Cardiac septum (tissue), 1 donor: ENCODE measurements at places on chromosomes 7 and 10.

GRCh38 chr10:132145521-132146185 is 41.1 kb upstream of the DPYSL4 start:
- peak; percentile 70 for DNase-seq

DNA sequence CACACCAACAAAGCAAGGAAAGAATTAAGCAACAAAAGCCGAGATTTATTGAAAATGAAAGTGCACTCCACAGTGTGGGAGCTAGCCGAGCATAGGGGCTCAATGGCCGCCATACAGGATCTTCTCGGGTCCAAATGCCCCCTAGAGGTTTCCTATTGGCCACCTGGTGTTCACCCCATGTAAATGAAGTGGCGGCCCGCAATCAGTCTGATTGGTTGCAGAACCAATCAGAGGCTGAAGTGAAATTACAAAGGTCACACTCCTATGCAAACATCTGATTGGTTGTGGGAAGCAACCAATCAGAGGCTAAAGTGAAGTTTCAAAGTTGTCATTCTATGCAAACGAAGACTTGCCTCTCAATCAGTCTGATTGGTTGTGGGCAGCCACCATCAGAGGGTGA is 61.8 kb upstream of the SLC35B4 start:
- DNase-seq, result no peak

GRCh38 chr10:104232613-104233102 is 494 bp upstream of the CFAP43 start:
- DNase-seq, result no peak

DNA sequence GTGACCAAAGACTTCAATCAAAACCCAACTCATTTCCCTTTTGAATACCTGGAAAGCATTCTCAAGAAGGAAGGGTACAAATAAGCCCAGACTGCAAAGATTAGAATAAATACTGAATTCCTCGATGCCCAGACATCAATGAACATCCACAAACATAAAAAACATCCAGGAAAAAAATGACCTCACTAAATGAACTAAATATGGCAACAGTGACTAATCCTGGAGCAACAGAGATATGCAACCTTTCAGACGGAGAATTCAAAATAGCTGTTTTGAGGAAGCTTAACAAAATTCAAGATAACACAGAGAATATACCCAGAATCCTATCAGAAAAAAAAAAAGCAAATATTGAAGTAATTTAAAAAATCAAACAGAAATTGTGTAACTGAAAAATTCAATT is 43.2 kb downstream of the PCLO start:
- DNase-seq, result no peak

DNA sequence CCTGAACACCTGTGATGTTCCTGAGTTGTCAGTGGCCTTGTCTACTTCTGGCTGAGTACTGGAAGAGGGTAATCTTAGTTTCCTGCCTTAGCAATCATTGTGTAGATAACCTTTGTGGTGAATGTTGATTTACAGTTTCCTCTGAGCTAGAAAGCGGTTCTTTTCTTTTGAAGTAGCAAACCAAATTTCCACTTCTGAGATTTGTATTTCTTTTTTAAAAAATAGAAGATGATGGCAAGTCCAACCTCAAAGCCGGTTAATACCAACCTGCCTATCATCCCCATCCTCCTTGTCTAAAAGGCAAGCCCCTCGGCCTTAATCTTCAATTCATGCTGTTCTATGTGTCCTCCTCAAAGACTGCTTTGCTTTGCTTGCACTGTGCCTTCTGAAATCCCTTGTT is 12.5 kb upstream of the PALS2 start:
- no peak for DNase-seq

DNA sequence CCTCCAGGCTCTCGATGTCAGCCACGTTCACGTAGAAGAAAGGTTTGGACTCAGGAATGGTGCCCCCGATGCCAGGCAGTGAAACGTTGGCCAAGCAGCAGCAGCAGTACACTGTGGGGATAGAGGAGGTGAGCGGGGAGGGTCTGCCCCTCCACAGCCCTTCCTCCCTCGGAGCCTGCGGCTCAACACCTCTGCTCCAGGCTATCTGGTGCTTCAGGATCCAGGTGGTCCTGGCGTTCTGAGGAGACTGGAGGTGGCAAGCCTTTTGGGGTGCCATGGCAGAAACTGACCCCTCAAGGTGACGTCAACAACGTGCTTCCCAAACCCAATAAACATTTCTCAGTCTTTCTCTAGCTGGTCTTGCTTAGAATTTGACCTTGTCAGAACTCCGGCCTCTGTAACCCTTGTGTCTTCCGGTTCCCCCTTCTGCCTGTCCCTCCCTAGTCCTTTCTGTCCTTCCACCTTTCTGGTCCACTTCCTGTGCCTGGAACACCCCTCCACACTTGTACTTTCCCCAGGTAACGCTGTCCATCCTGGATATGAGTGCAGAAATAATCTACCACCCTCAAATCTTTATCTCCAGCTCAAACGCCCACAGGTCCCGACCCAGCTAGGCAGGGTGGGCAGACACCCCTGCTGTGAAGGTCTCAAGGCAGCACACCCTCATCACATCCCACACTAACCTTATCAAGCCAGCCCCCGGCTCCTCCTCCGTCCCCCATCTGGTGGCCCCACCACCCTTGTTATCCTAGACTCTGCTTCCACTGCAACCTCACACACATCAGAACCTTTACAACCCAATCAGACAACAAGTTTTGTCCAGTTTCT is 36.5 kb downstream of the DENND11 start:
- DNase-seq, result no peak

DNA sequence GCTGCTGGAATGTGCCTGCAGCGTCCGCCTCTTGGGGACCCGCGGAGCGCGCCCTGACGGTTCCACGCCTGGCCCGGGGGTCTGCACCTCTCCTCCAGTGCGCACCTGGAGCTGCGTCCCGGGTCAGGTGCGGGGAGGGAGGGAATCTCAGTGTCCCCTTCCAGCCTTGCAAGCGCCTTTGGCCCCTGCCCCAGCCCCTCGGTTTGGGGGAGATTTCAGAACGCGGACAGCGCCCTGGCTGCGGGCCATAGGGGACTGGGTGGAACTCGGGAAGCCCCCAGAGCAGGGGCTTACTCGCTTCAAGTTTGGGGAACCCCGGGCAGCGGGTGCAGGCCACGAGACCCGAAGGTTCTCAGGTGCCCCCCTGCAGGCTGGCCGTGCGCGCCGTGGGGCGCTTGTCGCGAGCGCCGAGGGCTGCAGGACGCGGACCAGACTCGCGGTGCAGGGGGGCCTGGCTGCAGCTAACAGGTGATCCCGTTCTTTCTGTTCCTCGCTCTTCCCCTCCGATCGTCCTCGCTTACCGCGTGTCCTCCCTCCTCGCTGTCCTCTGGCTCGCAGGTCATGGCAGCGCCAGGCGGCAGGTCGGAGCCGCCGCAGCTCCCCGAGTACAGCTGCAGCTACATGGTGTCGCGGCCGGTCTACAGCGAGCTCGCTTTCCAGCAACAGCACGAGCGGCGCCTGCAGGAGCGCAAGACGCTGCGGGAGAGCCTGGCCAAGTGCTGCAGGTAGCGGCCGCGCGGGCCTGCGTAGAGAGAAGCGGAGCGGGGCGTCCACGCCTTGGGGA is 645 bp downstream of the SLC26A4 start:
- DNase-seq, result no peak

- DNase-seq, result no peak
Observed at GRCh38 chr10:118939211-118940007, 90.1 kb upstream of the NANOS1 start.

DNA sequence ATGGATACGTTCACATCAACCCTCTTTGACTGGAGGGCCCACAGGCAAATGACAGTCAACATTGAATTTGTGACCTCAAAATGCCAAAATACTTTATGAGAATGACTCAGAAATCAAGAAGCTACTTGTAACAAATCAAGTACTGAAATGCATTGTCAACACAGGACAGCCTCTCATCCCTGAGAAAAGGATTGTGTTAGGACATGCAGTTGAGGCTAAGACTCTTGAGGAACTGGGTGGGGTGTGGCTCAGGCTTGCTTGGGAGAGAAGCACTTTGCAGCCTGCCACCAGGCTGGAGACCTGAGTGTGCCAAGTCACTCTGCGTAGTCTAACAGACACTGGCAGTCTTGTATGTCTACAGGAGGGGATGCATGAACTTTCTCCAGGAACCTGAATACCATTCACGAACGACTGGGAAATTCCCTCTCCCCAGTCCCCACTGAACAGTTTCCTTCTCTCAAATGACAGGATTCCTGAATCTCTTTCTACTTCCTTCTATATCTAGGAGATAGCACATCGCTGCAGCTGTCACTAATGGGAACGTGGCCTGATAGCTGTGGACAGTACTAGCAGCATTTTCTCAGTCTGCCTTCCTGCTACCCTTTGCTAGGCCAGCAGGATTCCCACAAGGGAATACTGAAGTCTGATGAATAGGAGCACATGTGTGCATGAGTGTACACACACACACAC is 3.3 kb upstream of the SMO start:
- no peak for DNase-seq

- DNase-seq, result no peak
Observed at GRCh38 chr10:75057680-75058079, 53.8 kb upstream of the SAMD8 start.

GRCh38 chr10:60480865-60481563 is 91.3 kb upstream of the ANK3 start:
- no peak for DNase-seq

GRCh38 chr10:61404751-61405150 is 48.4 kb downstream of the TMEM26 start:
- no peak for DNase-seq

DNA sequence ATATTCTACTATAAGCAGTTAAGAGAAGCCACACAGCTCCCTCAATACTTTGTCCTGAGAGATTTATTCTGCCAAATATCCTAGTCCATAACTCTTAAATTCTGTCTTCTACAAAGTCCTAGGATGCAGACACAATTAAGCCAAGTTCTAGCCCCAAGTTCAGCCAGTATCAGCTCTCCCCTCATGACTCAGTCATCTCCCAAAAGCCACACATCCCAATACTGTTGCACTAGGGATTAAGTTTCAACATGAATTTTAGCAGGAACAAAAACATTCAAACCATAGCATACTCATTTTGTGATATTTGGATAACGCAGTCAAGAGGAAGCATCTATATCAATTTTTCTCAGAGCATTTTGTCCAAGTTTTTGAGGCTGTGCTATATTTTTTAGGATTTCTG is 277.4 kb downstream of the FZD1 start:
- no peak for DNase-seq

- no peak for DNase-seq
Observed at GRCh38 chr10:63491588-63492316, 26.0 kb upstream of the JMJD1C start.

GRCh38 chr7:44654255-44654796 is 47.9 kb downstream of the OGDH start:
- DNase-seq, result no peak

- DNase-seq, result peak; percentile 82
Observed at GRCh38 chr10:104327745-104328645, 10.3 kb downstream of the ITPRIP start.
